ENCODE measurements at places on chromosomes 6 and 20.

DNA sequence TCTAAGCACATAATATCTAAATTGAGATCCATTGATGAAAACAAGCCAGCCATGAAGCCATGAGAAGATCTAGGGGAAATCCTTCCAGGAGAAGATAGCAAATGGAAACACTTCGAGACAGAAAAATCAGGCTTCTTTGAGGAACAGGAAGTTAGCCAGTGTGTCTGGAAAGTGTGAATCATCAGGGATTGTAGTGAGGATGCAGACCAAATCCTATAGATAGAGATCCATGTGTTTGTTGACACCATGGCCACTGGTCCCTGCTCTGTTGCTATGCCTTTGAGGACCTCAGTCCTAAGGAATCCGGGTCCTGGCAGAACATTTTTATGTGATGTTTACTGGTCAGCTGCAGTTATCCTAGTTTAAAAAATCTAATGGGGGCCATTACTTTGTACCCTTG, 6.6 kb upstream of the ELOVL2 start:
- DNase-seq = peak; percentile 43

- DNase-seq = no peak
These were observed 32.2 kb downstream of the RAMACL start for GRCh38 chr6:166554316-166554715.

DNA sequence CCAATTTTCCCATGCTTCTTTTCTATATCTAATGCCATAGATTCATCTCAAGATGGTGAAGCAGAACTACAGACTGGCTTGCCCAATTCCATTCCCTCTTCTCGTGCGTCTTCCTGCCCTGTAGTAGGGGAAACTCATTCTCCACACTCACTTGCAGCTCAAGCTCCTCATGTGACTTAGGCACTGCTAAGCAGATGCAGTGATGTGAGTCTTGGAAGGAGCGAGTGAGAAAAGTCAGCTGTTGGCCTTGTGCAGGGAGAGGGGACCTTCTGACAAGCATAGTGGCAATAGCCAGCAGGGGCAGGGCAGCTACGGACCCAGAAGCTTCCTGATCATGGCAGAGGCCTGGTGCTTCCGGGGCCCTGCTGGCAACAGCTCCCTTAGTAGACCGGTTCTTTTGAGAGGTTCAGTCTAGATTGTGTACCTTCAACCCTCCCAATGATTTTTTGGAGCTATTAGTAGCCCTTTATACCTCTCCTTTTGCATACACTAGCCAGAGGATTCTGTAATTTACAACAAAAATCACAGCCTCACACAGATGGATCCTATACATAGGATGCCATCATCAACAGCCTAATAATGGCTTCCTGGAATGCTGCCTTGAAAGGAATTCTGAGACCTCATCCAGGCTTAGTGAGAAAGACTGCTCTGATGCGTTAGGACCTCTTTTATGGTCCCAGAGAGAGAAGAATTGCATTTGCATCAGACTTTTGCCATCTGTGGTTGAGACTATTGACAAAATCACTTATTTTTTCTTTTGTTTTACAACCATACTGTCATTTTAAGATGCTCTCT, 121.5 kb upstream of the RIPOR2 start:
- no peak for DNase-seq

DNA sequence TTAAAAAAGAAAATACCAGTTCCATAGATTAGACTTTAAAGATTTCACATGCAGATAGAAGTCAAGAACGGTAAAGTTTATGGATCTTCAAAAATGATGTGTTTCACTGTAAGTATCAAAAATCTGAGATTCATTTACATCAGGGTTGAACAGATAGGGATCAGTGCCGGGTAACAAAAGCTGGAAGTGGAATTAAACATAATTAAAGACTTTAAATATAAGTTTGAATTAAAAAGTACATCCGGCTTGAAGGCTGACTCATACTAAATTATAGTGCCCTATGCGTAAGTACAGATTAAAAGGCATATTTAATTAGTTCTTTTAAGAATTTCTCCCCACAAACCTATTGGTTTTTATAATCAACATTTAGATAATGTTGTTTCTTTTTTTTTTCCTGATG, 312.7 kb downstream of the PRL start:
- DNase-seq = no peak

GRCh38 chr6:167963589-167964057, 33.8 kb upstream of the KIF25 start:
- DNase-seq = no peak

GRCh38 chr20:31968291-31969126, 558 bp downstream of the XKR7 start:
- DNase-seq = peak; percentile 88

GRCh38 chr20:44643596-44644229, 7.8 kb downstream of the ADA start:
- peak; percentile 6 for DNase-seq

Measured in OCI-M1 (cell line).